ENCODE measurements at places on chromosomes 12 and 14.

DNA sequence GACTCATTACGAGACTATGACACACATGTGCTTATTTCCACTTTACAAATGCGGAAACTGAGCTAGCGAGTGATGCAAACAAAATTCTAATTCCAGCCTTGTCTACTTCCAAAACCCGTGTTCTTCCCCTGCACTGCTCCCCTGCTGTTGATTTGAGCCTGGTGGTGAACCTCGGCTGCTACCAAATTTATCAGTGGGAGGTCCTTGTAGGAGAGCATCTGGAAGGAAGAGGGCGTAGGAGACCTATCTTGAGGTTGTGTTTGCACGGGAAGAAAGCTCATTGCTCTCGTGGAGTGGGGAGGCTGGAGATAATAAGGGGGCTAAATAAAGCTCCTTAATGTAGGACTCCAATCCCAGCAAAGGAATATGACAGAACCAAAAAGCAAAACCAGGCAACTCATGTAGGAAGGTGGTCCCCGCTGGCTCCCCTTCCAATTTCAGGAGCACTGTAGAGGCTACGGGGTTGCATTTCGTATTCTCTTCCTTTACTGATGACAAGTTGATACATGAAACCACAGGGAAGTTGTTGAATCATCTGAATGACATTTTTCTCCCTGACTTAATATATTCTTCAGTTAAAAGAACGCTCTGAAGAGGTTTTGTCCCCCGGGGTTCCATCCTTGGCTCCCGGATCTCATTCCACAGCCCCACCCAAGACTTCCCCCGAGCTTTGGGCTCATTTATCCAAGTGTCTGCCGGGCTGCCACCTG lies 52.6 kb downstream of the FZD10 start:
- peak; percentile 22 for DNase-seq

DNA sequence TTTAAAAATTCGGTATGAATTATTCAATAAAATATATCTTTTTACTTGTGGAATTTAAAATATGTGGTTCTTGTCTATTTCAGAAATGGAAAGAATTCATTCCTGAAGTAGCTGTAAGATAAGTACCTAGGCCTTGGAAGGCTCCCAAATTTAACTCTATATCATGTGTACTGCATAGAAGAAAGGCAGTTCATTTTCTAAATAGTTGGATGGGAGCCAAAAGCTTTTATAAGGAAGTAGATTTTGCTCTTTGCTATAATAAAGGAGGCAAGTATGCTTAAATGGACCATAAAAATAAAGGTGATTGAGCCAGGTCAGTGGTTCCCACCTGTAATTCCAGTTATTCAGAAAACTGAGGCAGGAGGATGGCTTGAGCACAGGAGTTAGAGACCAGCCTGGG lies 187.5 kb downstream of the ATXN7L3B start:
- peak; percentile 2 for DNase-seq

DNA sequence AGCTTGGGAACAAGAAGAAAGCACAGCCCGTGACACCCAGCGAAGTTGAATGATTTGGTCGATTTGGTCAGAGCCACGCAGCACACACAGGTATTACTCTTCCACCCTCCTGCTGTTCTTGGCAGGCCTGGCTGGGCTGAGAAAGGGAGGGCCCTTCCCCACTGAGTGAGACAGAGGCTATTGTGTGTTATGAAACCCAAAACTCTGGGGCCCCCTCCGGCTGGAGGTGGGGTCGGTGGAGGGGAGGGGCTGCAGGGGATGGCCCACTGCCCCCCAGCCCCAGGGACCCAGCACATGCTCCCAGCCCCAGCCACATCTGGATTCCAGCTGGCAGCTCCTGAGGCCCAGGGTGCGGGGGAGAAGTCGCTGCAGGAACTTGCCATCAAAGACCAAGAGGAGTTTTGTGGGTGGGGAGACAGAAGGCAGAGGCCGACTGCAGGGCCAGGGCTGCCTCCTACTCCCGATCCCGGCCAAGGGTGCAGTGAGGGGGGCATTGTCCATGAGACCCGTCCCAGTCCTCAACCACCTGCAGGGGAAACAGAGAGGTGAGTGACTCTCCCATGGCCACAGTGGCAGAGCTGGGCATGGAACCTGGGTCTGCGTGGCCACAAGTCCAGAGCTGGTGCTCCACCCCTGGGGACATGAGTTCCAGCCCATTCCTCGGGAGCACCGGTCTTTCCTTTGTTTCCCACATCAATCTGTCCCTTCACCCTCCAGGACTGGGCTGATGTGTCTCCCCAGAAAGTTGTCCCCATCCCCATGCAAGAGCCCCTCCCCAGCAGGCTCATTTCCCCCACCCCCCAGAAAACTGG lies 8.7 kb downstream of the TMEM119 start:
- peak; percentile 88 for DNase-seq

GRCh38 chr12:90038289-90038688 lies 329.7 kb upstream of the ATP2B1 start:
- DNase-seq, result no peak

DNA sequence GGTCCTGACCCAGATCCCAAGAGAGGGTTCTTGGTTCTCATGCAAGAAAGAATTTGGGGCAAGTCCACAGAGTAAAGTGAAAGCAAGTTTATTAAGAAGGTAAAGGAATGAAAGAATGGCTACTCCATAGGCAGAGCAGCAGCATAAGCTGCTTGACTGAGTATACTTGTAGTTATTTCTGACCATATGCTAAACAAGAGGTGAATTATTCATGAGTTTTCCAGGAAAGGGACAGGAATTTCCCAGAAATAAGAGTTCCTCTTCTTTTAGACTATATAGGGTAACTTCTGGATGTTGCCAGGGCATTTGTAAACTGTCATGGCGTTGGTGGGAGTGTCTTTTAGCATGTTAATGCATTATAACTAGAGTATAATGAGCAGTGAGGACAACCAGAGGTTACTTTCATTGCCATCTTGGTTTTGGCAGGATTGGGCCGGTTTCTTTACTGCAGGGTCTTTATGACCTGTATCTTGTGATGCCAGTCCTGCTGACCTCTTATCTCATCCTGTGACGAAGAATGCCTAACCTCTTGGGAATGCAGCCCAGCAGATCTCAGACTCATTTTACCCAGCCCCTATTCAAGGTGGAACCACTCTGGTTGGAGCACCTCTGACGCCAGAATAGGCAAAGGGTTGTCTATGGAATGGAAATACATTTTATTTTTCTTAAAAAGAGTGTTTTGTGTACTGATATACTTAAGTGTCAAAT lies 113.8 kb downstream of the OTOGL start:
- DNase-seq, result no peak

DNA sequence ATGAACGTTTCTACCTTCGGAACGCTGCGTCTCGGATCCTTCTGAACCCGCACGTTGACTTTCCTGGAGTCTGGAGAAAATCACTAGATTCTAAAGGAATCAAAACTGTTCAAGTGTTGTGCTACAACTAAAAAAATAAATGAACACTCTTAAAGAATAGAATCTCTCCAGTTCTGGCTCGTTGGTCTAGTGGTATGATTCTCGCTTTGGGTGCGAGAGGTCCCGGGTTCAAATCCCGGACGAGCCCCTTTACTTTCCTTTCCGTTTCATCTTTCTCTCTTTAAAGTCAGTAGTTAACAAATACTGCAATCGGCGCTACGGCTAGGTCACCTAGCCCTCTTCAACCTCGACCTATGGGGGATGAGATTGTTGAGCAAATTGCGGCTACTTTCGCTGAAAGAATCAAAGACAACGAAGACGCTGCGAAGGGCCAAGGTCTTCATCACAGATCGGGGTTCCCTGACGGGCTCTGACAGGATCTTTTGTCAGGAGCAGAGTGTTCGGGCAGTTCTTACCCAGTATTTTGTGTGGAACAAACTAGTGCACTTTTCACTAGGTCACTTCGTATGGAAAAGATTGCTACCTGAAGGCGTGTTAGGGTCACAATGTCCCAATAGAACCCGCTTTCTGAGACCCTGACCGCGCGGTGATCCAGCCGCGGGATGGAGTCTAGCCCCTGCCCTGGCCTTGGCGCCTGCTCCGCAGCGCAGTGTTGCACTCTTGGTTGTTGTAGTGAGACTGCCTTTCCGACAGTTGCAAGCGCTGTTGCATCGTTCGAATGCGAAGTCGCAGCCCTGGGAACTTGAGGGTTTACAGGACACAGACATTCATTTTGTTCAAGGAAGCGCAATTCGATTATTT lies 8.4 kb downstream of the OR6S1 start:
- peak; percentile 68 for DNase-seq

- DNase-seq, result no peak
Measured at GRCh38 chr12:4025181-4026019, 152.2 kb upstream of the PARP11 start.

GRCh38 chr14:102568115-102568614 lies 24.3 kb upstream of the RCOR1 start:
- no peak for DNase-seq

DNA sequence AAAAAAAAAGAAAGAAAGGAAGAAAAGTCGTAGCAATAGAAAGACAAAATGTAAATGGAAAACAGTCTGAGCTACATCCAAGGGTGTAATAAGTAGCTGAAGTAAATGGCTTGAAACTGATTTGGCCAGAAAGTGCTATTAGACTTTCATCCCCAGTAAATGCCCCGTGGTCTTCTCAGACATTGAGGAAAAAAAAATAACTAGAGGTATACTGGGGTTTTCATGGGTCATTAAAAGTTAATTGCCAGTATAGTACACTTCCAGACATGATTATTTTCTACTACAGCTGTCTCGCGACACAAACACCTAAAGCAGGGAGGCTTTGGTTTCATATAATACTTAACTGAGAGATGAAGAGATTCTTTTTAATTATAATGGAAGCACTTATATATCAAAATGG lies 271.9 kb downstream of the CPNE8 start:
- no peak for DNase-seq

- DNase-seq, result no peak
Measured at GRCh38 chr12:50162230-50162629, 4.9 kb downstream of the CERS5 start.

DNA sequence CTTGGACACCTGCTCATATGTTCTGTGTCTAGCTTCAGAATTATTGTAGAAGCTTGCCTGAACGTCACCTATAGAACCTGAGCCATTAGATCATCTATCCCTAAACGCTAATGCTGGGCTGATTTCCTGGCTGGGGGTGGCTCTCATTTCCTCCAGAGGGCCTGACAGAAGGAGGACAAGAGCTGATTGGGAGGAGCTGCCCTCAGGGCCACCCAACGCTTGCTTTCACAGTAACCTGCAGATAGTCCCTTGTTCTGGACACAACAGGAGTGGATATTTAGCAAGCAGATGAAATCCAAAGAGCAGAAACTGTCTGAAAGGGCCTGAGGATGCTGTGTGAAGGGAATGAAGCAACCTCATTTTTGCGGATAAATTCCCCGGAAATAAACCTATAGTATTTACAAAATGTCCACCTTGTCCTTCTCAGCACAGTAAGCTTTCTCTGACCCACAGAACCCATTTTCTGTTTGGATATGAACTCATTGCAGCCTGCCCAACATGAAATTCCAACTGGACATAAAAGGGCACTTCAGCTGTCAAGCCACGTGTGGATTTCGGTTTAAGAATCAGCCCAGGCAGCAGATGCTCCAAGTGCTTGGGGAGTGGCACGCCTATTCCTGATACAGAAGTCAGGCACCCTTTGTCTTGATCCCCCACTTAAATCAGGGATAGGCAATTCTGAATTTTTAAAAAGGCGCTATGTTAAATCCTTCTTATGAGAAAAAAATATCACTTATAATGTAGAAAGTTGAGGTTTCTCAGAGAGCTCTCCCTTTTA lies 32.8 kb upstream of the TUBA1C start:
- peak; percentile 86 for DNase-seq

GRCh38 chr12:2769866-2770533 lies 24.8 kb upstream of the FKBP4 start:
- DNase-seq, result no peak

All from tongue (tissue), 3 donors.